ENCODE measurements at places on chromosomes 11 and 22.

DNA sequence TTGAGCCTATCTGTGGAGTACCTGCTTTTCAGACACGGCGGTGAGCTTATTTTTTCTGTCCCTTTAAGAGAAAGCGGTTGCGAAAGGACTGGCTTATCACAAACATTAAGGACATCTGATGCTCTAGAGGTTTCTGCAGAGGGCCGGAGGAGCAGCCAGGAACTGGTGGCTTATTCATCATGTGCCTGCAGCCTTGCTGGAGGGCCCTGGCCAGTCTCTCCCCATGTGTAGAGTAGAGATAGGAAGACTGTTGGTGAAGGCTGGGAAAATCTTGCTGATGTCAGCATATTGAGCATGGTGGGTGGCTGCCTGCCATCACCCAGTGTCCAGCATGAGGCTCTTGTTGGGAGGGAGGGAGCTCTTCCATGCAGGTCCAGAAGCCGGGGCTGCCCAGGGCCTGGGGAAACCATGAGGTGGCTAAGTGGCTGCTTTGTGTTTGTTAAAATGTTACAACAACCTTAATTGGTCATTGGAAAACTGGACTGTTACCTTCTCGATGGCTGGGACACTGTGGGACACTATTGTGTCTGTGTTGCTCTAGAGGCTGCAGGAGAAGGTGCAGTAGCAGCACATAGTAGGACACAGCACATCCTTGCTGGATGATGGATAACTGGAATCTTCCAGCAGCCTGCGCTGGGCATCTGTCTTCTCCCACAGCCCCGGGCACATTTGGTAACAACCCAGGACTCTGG lies 54.3 kb downstream of the TSPAN18 start:
- no peak for DNase-seq

- DNase-seq, result no peak
Measured at GRCh38 chr11:128802358-128802981, 64.6 kb downstream of the KCNJ1 start.

- DNase-seq, result no peak
Measured at GRCh38 chr11:44533921-44534711, 31.3 kb upstream of the CD82 start.

GRCh38 chr11:103326070-103326794 lies 217.0 kb downstream of the DYNC2H1 start:
- DNase-seq, result no peak

GRCh38 chr11:61686066-61686465 lies 5.9 kb downstream of the DAGLA start:
- DNase-seq, result no peak

DNA sequence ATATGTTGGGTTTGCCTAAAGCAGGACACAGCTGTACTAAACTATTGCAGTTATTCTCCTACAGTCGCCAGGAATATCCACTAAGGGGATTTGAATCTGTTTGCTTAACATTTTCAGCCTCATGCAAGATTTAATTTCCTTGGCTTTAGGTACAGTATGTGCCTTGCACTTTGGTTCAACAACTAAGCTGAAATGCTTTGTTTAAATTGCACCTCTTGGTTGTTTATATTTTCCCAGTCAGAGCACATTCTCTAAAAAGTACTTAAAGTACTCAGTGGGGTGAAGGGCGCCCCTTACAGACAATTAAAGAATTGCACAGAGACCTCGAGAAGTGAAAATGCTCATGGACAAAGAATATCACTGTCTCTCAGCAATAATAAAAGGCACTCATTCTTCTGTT lies 107.8 kb upstream of the MTNR1B start:
- DNase-seq, result no peak

All from stimulated activated CD4-positive, alpha-beta T cell treated with anti-CD3 and anti-CD28 coated beads, Interleukin-2, amount 100 ng/mL, for 4 hours (primary cell).